ENCODE measurements at places on chromosomes 3 and 15. TPM values are rescaled to one million over a fixed set of nuclear protein-coding genes. Genes with fewer than 3 reads are reported as not detected.

DNA sequence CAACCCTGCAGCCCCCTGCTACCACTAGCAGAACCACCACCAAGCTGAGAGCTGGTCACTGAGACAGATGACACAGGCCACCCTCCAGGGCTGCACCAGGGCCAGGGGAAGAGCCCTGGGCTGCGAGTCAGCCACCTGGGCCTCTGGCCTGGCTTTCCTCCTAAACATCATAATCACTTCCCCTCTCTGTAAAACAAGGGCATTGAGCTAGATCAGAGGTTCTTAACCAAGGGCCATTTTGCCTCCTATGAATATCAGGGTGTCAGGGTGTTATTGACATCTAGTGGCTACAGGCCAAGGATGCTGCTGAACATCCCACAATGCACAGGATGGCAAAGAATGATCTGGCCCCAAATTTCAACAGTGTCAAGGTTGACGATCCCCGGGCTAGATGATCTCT, 25.2 kb downstream of the TLE3 start:
- DNase-seq = no peak

DNA sequence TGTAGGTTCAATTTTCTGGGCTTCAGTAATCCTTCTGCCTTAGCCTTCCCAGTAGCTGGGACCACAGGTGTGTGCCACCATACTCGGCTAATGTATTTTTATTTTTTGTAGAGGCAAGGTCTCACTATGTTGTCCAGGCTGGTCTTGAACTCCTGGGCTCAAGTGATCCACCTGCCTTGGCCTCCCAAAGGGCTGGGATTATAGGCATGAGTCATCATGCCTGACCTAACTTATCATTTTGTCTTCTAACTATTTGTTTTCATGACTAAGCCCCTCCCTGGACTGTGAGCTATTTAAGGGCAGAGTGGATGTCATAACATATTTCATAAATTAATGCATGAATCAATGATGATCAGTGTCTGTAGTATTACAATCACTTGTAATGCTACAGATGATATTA, 56.1 kb upstream of the PIAS1 start:
- DNase-seq = no peak

DNA sequence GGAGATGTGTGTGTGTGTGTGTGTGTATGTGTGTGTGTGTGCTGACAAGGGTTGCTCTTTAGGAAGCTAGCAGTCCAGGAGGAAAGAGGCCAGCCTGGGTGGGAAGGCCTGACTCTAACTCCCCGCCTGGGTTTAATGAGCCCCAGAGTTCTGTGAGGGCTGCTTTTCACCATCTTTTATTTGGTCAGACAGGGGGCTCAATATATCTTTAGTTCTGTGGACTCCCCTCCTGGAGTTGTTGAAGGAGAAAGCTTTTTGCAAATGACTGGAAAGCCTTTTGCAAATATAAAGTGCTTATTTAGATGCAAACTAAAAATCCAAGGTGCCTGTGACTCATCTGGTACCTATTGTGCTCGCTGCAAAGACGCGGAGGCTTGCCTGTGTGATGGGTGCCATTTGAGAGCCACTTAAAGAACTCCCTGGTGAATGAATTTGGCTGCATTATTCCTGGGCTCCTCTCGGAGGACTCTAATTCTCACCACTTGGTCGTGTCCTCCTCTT, 24.5 kb downstream of the DRD3 start:
- DNase-seq = no peak

- no peak for DNase-seq
Measured at GRCh38 chr3:178063461-178063860, 472.8 kb upstream of the KCNMB2 start.

- no peak for DNase-seq
Measured at GRCh38 chr3:152213203-152213602, 55.5 kb upstream of the MBNL1 start.

DNA sequence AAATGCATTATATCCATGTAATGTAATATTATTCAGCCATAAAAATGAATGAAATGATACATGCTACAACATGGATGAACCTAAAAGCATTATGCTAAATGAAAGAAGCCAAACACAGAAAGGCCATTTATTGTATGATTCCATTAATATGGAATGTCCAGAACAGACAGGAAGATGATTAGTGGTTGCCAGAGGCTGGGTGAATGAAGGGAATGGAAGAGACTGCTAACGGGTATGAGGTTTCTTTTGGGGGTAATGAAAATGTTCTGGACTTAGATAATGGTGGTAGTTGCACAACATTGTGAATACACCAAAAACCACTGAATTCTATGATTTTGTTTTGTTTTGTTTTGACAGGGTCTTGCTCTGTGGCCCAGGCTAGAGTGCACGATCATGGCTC, 61.6 kb upstream of the MAP4 start:
- DNase-seq = no peak

GRCh38 chr15:41573396-41573795, 14.4 kb downstream of the TYRO3 start:
- no peak for DNase-seq

DNA sequence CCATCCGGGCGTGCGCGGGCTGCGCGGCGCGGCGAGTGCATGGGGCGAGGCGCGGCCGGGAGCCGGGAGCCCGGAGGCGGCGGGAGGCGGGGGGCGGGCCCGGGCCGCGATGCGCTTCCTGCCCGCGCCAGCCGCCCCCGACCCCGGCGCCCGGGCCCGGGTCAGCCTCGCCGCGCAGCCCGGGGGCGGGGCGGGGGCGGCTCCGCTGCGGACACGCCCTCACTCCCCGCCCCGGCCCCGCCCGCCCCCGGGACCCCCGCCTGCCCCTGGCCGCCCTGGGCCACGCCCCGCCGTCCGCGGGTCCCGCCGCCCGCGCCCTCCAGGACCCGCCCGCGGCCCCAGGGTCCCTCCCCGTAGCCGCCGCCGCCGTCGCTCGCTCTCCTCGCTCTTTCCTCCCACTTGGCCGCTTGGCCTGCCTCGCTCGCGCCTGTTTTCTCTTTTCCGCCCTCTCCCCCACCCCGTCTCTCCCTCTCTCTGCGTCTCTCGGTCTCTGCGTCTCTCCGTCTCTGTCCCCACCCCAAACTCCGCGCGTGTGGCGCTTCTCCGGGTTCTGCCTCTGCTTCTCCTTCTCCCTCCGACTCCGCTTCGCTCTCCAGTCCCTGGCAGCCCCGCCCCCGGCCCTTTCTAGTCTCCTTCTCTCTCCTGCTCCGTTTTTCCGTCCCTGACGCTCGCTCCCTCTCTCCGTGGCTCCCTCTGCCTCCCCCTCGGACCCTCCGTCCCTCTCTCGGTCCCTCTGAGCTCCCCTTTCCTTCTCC, at the start of gene PLXND1:
PLXND1 (minus strand) TSS at position 41 of the 755 bp plus-strand sequence; CDS start at position 4, 37 bp downstream.
- peak; percentile 68 for DNase-seq

DNA sequence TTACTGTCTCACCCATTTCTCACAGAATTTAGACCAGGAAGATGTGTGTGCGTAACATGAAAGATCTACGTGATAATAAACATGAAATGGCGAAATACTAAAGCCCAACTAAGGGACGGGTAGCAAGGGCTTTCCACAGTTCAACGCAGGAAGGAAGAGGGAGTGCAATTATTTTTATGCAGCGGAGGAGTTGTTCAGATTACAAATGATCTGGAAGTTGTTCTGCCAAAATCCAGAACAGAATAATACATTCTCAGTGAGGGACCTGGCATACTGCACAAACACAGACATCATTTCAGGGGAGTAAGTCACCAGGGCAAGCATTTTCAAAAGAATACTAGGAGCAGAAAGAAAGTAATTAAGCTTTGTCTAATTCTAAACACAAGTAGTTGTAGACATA, 133.6 kb upstream of the RAP2B start:
- no peak for DNase-seq

DNA sequence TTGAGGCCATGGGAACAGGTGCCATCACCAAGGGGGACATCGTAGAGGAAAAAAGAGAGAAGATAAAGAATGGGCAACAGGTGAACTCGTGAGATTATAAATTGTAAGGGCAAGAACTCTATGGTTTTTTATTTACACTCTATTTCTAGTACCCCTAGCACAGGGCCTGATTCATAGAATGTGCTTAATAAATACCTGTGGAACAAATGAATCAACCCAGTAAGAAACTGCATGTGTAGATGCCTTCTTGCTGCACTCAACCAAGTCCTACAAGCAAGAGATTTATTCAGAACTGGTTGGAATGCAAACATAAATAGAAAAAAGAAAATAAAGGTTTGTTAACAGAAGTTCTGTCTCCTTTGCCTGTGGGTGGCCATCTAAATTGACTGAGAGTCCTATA, 18.7 kb upstream of the KPNA1 start:
- no peak for DNase-seq

DNA sequence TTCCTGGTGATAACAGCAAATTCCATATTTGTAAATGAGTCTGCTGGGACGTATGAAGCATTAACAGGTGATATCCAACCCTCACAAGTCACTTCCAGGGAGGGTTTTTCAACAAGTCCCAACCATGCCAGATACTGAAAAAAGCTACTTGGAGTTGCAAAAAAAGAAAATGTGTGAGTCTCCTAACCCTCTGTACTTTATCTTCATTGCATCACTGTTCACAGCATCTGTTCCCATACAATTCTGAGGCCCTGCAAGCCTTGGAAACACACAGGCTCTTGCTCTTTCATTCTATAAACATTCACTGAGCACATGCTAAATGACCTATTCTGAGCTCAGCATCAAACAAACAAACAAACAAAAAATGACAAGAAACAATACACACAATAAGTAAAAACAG, 120.8 kb downstream of the RFTN1 start:
- DNase-seq = no peak

DNA sequence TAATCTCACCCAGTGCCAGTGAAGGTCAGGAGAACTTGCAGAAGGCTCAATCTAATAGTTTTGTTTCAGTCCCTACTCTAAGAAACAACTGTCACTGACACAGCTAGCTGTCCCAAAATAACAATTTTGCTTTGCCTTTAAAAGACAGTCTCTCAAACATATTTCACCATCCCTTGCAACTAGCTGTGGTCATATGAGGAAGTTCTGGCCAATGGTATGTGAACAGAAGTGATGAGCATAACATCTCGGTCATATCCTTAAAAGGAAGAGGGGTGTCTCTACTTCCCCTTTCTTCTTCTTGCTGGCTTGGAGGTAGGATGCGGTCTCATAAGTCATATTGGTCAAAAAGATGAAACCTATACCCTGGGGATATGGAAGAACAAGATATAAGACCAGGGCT, 198.1 kb downstream of the NEK10 start:
- DNase-seq = no peak

DNA sequence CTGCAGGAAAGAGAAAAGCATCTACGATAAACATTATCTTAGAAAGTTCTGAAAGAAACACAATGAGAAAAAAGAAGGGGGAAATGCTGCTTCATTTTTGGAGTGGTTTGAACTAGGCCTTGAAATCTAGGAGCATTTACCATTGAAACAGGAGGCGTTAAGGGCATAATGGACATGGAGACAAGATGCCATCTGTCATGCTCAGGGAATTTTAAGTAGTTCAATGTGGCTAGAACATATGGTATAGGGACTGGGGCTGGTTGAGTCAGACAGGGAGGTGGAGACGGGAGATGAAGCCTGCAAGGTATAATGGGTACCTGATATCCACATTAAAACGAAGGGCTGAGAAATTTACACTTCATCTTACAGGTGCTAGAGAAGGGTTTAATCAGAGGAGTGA, 10.4 kb upstream of the PLAAT1 start:
- no peak for DNase-seq

GRCh38 chr3:98565843-98566242, 27.6 kb downstream of the CPOX start:
- no peak for DNase-seq

GRCh38 chr15:26073430-26074333, 210.6 kb upstream of the ATP10A start:
- DNase-seq = no peak

DNA sequence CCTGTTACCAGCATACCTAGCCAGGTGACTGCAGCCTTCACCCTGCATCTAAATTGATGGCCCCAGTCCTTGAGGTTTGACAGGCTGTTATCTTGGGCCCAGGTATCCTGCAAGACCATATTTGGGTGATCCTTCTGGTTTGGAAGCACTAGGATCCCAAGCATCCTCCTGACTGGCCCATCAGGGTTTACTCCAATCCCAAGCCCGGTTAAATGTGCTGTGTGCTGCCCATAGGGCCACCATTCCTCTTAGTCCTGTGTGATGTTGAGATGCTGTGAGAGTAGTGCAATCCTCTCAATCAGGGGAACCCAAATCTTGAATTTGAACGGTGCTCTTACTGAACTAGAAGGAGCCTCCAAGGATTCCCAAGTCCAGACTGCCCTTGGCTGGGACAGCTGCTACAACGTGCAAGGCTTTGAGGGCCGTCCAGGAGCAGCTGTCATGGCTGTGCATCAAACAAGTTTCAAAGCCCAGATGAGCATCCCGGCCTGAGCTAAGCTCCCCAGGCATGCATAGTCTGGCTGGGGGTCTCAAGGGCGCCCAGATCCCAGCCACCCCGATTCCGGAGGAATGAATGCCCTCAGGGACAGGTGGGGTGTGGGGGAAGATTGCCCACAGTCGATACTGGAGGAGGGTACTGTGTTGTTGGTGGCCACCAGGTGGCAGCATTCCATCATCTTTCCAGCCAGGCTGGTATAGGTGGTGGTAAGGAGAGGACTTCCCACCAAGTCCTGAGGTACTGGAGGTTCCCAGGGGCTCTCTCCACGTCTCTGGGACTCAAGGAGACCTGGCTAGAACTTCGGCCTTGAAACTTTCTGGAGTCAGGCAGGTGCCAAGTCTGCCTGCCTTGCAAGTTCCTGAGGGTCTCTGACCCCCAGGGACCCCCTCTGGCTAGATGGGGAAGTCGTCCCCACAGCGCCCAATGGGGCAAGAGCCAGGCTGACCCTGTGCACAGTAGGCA, 32.6 kb downstream of the RBM5 start:
- peak; percentile 52 for DNase-seq

- no peak for DNase-seq
Measured at GRCh38 chr3:101279162-101279561, 41.2 kb downstream of the IMPG2 start.

GRCh38 chr3:148211725-148212124, 486.0 kb upstream of the AGTR1 start:
- no peak for DNase-seq

GRCh38 chr15:74631087-74631385, 15.4 kb downstream of the CLK3 start:
- DNase-seq = no peak

The NSMCE3 gene
- 9.4 TPM for total RNA-seq

The ACTC1 gene
- total RNA-seq = not detected

The TMEM212 gene
- total RNA-seq = not detected

The PTH1R gene
- total RNA-seq = 3.1 TPM

The CPA3 gene
- not detected for total RNA-seq

The CEMIP gene
- total RNA-seq = not detected

The AP3B2 gene
- 6.7 TPM for total RNA-seq

The TMEM108 gene
- not detected for total RNA-seq

The ATG7 gene
- 95.3 TPM for total RNA-seq

The ATP6V1A gene
- 32.1 TPM for total RNA-seq

The ANKRD63 gene
- total RNA-seq = not detected

The CELSR3 gene
- total RNA-seq = 3.6 TPM

The ZNF385D gene
- 2.1 TPM for total RNA-seq

The MAP6D1 gene
- 4.9 TPM for total RNA-seq

The CELF6 gene
- total RNA-seq = not detected

All from Caki2 (cell line).